Activated naive CD4-positive, alpha-beta T cell treated with anti-CD3 and anti-CD28 coated beads, Interleukin-2, amount 50 U/mL, for 72 hours (primary cell): ENCODE measurements at places on chromosomes 1 and 21. TPM values are rescaled to one million over a fixed set of nuclear protein-coding genes. Genes with fewer than 3 reads are reported as not detected.

MX1 gene
- 365 TPM for total RNA-seq

ASH1L gene
- total RNA-seq = 69.4 TPM

SEC16B gene
- total RNA-seq = not detected

DNA sequence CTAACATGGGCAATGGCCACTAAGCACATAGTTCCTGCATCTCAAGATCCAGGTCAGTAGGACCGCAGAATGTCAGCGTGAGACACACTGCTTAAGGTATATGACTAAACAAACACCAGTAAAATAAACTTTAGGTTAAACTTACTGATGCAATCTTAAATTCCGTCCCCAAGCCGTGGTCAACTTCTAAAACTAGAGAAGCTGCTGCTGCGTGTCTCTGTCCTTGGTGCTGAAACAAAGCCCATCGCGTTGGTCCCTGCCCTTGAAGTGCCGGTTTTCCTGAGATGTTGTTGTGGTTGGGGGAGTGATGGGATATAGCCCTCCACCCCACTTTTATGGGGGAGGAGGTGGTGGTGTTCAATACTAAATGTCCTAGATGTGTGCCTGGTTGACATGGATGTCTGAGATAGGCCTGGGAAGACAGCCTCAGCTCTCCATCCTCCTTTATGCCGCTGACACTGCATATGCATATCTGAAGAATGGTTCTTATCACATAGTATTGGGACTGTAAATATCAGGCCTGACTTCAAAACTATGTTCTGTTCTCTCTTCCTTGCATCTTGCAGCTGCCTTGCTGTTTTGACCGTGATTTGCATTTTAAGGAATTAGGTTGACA is 72.0 kb upstream of the KCNA3 start:
- peak; percentile 56 for DNase-seq

DNA sequence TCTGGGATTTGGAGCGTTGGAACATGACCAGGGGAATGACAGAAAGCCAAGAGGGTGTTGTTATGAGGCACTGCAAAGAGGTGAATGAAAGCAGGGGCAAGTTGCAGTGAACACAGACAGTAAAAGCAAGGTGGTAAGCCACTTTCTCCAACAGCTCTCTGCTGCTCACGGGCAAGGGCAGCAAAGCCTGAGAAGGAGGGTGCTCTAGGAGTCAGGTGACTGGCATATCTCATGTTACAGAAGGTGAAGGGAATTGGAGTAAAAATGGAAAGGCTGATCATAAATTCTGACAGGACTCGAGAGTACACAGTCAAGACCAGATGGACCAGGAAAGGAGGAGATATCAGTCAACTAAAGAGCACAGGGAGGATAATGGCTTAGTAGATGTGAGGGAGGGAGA is 14.5 kb downstream of the VAV3 start:
- no peak for DNase-seq

DNA sequence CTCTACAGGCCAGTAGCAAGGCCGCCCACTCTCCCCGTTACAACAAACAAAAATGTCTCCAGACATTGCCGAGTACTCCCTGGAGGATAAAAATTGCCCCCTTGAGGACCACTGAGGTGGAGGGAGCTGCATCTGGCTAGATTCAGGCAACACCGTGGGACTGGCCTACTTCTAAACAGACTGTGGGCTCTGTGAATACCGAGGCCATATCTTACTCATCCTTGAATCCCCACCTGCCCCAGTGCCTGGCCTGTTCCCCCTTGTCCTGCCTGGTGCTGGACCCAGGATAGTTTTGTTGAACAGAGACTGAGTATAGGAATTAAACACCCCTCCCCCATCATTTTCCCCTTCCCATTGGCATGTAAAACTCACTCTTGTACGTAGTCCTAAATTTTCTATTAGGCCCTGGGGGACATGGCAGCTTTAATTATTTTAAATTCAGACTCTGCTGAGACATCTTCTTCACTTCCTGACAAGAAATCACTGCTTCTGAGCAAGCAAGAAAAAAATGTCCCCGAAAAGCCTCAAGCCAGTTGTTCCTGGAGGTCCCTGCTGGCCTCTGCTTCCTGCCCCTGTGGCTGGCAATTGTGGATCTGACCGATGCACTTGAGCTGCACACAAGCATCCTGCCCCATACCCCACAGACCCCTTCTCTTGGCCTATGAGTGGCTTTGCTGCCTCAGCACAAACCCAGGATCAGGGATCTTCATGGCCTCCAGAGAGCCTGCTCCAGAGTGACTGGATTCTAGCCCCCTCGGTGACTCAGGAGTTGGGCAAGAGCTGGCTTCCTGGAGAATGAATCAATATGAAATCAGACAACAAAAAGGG is 111.0 kb downstream of the ACTL8 start:
- DNase-seq = no peak

DNA sequence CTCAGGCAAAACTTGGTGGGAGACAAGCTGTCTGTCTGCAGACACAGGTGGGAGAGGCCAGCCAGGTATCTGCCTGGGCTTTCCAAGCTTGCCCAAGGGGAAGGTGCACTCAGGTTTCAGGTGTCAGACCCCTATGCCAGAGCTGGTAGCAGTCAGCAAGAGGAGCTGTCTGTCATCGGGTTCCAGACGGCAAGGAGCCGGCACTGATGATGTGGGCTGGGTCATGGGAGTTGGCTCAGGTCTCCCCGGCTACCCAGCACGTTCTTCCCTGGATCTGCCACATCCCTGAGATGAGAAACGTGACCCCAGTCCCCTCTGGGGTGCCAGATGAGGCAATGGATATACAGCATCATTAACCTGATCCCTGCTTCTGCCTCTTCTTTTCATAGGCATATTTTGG is 23.0 kb downstream of the TMCC2 start:
- DNase-seq = no peak

DNA sequence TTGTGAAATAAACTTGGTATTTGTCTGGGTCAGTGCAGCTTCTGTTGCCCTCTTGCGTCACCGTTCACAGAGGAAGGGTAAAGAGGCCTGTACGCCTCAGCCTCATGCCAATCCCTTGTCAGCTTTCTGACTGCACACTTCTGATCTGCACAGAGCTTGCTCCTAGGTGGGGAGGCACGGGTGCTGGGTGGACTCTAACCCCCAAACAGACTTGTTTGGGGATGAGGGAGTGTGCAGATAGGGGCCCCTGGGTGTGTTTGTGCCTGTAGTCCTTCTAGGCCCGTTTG is 803 bp upstream of the B4GALT2 start:
- DNase-seq = no peak

DNA sequence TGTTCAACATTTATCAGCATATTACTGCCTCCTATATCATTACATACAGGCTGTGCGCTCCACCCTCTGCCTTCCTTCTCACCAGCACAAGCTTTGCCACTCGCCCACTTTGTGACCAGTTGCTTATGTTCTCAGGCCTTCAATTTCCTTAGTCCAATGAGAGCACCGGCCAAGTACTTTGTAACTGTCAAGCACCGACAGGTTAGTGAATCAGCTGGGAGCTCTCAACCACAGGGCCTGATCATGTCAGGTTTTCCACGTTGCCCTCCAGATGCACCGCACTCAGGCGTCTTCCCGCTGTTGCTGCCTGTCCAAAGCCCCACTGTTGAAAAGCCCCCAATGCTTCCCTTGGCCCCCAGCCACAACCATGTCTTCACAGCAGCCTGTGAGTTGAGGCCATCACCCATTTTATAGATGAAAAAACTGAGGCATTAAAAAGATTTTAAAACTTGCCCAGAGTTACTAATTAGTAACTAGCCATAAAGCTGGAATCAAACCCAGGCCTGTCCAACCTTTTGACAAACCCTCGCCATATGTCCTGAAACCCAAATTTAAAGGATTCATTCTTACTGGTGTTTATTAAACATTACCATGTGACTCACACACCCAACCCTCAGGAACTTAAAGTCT is 3.4 kb upstream of the KCNN3 start:
- no peak for DNase-seq

DNA sequence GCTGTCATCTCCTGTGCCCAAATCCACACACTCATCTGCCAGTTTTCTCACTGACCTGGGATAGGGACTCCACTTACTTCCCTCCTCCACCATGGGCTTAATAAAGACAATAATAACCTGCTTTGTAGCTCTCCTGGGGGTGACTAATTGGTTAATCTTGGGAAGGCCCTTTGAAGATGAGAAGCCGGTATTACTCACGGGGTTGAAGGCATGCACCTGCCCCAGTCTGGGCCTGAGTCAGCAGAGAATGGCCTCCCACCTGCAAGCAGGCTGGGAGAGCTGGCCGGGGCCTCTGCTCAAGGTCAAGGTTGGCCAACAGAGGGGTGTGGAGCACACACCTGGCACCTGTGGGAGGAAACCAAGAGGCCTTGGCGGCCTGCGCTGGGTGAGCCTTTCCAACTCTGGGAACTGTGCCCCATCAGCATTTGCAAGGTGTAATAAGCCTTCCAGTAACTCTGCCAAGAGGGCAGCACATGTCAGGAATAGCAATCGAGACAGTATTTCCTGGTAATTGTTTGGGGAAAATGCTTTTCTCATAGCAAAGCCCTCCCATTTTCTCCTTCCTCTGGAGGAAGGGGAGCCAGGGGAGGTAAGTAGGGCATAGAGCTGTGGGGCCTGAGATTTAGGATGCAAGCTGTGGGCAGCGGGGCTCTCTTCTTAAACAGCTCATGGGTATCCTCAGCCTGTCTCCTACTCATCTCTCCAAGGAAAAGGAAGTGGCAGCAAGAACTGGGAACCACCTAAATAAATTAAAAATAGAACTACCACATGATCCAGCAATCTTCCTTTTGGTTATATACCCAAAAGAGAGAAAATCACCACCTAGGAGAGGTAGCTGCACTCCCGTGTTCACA is 49.0 kb downstream of the TOMM20 start:
- DNase-seq = no peak

DNA sequence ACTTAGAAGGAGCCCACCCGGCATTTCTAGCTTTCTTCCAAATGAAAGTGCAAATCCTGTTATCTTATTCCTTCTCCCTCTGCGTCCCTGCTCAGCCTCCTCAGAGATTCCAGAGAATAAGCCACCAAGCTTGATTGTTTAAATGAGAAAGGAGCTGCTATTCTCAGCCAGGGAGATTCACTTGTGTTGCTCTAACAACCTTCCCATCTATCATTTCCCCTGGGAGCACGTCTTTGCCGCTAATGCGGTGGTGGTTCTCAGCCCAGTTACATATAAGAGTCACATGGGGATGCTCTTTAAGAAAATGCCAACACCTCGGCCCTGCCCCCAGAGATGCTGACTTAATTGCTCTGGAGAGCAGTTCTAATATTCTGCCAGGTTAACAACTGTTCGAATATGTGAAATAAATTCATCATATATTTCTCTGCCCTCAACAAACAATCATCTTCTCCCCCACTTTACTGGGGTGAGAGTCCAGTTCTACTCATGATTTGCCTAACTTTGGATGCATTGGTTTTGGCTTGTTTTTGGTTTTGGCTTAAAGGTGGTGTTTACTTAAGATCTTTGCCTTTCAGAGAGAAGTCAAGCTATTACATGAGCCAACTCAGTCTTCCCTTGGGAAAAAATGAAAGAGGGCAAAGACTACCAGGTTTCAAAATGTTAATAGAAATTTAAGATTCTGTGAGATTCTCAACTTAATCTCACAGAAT is 213.9 kb downstream of the SEC16B start:
- no peak for DNase-seq

GRCh38 chr21:32764186-32764585 is 7.4 kb downstream of the PAXBP1 start:
- no peak for DNase-seq

DNA sequence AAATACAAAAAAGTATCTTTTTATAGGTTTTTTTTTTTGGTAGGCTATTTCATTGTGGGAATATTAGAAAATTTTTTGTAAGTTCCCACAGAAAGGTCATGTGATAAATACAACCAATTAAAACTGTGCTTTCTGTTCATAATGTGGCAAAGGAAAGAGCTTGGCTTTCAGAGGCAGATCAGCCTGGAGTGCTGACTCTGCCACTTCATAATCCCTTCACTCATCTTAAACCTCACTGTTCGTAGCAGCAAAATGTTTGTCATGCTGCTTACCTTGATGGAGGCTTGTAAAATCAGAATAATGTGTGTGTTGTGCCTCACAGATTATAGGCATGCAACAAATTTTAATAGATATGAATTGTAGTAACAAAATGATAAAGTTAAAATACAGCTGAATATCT is 176.8 kb downstream of the ZP4 start:
- no peak for DNase-seq

DNA sequence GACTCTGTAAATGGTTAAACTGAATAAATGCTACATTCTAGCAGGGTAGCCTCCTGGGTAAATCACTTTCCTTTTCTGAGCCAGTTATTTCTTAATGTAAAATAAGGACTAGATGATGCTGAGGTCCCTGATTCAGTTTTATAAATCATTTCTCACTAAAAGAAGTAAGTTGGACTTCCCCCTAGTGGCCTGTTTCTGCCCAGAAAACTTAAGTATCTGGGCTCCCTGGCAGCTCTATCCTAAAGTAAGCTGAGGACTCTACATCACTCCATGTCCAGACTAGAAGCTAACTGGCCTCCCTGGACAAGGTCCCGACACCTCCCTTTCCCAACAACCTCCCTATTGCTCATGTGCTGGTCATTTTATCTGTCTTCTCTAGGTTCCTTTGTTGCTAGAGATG is 3.0 kb downstream of the GPN2 start:
- DNase-seq = no peak

GRCh38 chr1:38003261-38004250 is 1.8 kb downstream of the FHL3 start:
- no peak for DNase-seq

DNA sequence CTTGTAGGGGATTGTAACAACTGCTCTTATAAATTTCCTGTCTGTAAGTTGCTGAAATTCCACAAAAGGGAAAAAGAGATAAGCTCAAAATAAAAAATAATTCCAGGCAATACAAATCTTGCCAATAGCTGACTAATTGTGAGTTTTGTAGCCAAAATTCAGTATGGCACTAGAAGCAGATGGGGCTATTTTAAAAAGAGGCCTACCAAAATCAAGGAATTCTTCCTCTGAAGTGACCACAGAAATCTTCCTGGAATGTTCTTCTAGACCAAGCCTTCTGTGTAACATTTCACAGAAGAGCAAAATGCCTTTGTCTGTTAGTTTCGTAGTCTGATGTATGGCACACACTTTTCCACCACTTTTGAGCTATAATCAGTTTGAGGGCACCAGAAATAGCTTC is 127.6 kb downstream of the CYYR1 start:
- no peak for DNase-seq

- no peak for DNase-seq
Measured at GRCh38 chr1:65830306-65830705, 37.6 kb downstream of the PDE4B start.
